ENCODE measurements at places on chromosomes 6 and 20.

DNA sequence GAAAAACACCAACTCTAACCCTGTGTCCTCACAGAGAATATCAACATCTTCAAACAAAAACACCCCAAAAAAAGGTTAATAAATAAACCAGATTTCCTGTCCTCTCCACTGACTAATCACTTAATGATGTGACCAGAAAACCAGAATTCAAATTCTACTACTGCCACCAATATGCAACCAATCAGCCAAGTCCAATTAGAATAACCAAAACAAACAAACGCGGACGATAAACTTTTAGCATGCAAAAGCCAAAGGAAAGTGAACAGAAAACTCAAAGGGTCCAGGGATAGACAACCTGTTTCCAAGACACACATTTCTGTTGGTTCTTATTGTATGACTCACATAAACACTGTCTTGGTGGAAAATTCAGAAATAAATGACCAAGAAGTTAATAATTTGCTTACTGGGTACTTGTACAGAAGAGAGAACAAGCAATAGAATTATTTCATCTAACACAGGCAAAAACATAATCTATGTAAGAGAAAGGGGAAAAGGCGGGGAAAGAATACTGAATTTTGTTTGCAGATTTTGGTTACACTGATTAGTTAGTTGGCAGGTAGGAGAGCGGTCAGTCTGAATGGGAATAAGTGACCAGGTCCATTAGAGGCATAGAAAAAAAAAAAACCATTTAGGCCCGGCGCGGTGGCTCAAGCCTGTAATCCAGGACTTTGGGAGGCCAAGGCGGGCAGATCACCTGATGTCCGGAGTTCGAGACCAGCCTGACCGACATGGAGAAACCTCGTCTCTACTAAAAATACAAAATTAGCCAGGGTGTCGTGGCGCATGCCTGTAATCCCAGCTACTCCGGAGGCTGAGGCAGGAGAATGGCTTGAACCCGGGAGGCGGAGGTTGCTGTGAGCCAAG lies 34.1 kb downstream of the HFE start:
- no peak for DNase-seq
- H3K4me1 ChIP-seq, result peaks cover 27% of the 10 kb centered on the region
- H3K4me3 ChIP-seq, result peak overlapping the region; percentile 41

DNA sequence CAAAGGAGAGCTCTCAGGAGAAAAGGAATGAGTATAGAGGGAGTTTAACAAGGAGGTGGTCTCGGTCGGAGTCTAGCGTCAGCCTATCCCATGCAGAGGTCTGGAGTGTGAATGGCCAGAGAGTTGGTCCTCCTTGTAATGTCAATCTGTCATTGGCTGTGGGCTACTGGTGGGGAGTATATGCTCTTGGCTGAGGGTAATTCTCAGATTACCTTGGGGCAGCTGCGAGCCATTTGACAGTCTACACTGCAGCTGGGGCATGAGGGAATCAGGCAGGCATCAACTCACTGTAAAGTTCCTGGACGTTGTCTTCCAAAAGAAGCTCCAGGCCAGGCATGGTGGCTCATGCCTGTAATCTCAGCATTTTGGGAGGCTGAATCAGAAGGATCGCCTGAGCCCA lies 48.1 kb downstream of the EBF4 start:
- H3K27ac ChIP-seq, result no peak overlapping the region
- H3K4me3 ChIP-seq, result no peak overlapping the region
- H3K4me1 ChIP-seq, result peaks cover 27% of the 10 kb centered on the region
- no peak for DNase-seq
- no peaks in the 10 kb centered on the region for H3K36me3 ChIP-seq

DNA sequence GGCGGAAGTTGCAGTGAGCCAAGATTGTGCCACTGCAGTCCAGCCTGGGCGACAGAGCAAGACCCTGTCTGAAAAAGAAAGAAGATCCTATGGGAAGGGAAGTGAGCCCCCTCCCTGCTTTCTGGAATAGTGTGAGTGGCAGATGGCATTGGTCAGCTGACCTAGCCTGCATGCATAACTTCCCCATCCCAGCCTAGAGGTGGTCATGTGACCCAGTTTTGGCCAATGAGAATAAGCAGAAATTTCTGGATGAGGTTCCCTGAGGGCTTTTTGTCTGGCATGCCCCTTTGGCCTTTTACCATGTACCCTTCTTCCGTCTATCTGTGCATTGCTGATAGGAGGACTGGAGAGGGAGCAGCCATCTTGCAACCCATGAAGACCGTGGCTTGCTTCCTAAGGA lies 269.3 kb downstream of the NRN1 start:
- no peaks in the 10 kb centered on the region for H3K36me3 ChIP-seq
- H3K27ac ChIP-seq, result no peak overlapping the region
- no peaks in the 10 kb centered on the region for H3K4me1 ChIP-seq

DNA sequence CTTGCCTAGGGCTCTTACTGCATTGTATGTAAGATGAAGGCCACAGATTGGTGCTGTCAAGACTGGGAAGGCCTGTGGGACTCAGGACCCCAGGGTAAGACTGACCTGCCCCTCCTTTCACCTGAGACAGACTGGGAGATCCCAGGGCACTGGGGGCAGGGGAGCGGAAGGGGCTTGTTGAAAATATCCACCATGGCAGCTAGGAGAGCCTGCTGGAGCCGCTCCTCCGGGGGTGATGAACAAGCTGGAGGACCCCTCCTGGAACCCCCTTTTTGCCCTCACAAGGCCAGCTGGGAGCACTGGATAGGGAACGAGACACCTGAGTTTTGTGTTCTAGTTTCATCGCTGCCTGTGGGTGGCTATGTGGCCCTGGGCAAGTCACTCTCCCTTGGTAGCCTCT lies 9.2 kb upstream of the SDCBP2 start:
- peaks cover 21% of the 10 kb centered on the region for H3K36me3 ChIP-seq
- no peaks in the 10 kb centered on the region for H3K27me3 ChIP-seq
- H3K27ac ChIP-seq, result no peak overlapping the region
- H3K4me1 ChIP-seq, result peaks cover 18% of the 10 kb centered on the region

- no peak for DNase-seq
- H3K4me1 ChIP-seq, result no peaks in the 10 kb centered on the region
- no peak overlapping the region for H3K27ac ChIP-seq
- H3K36me3 ChIP-seq, result no peaks in the 10 kb centered on the region
- H3K27me3 ChIP-seq, result peaks cover 11% of the 10 kb centered on the region
These were observed 219.0 kb upstream of the PRND start for GRCh38 chr20:4502756-4503155.

DNA sequence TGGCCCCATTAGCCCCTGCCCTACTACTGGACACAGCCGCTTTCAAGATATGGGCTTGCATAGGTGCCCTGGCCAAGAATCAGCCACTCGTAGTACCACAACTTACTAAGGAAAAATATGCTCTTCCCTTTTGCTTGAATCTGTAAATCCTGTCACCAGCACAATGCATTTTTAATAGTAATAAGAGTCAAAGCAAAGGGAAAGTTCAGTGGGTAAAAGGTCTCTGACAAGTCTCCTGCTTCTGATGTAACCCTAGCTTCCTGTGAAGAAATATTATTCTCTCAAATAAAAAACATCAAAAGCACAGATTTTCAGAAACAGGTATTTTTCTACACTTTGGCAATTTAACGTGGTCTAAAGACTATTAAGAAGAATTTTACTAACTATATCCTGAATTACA lies 373.8 kb downstream of the GJA1 start:
- no peaks in the 10 kb centered on the region for H3K4me1 ChIP-seq
- H3K36me3 ChIP-seq, result no peaks in the 10 kb centered on the region
- H3K4me3 ChIP-seq, result no peak overlapping the region
- no peak for DNase-seq

DNA sequence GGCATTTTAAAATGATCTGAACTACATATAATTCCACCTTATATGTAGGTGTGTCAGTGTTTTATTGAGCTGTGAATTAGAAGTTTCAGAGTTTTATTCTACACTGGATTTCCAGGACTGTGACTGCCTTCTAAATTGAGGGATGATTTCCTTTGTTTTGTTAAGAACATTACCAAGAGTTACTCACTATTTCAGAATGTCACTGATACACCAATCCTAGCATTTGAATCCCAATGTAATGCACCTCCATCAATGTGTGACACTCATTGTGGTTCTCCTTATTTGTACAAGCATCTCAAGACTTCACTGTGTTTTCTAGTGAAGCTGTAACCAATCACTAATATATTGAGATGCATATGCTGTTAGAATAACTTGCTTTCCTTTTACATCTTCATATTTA lies 86.8 kb downstream of the PLCB1 start:
- no peak overlapping the region for H3K4me3 ChIP-seq
- no peaks in the 10 kb centered on the region for H3K36me3 ChIP-seq
- no peak for DNase-seq
- no peaks in the 10 kb centered on the region for H3K27me3 ChIP-seq

- H3K4me1 ChIP-seq, result no peaks in the 10 kb centered on the region
- H3K4me3 ChIP-seq, result no peak overlapping the region
- no peak overlapping the region for H3K27ac ChIP-seq
- H3K27me3 ChIP-seq, result no peaks in the 10 kb centered on the region
- DNase-seq, result no peak
These were observed 154.4 kb downstream of the PLCB4 start for GRCh38 chr20:9223296-9223695.

DNA sequence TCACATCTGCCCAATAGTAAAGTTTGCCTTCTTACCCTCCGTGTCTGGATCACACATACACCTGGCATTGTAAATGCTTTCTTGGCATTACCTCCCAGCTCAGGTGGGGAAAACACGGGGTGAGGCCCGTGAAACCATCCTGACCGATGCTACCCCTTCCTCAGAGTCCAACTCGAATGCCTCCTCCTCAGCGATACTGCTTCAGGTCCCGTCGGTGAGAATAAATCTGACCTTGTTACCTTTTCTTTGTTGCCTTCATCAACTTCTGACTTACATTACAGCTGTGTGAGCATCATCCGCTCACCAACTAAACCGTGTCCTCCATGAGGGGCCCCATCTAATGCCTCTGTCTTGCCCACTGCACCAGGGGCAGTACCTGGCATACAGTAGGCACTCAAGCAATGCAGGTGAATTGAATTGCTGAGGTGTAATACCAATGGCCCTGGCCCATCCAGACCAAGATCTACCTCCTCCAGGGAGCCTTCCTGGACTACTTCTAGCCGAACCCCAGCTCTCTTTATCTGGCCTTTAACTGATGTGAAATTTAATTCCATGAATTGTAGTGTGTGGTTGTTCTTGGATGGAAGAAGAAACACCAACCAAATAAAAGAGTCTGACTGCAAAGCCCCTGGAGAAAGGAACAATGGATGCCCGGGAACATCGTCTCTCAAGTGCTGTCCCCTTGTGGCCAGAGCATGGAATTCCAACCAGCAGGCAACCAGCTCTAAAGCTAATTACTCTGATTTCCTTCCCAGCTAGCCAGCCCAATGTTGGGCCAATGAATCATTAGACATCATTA lies 141.5 kb downstream of the ANKRD60 start:
- no peaks in the 10 kb centered on the region for H3K4me1 ChIP-seq
- no peak overlapping the region for H3K27ac ChIP-seq
- H3K36me3 ChIP-seq, result no peaks in the 10 kb centered on the region

- peak overlapping the region; percentile 0 for H3K27ac ChIP-seq
- no peaks in the 10 kb centered on the region for H3K27me3 ChIP-seq
- no peaks in the 10 kb centered on the region for H3K36me3 ChIP-seq
- H3K4me1 ChIP-seq, result peaks cover 17% of the 10 kb centered on the region
- no peak overlapping the region for H3K4me3 ChIP-seq
These were observed 39.4 kb downstream of the MAP7 start for GRCh38 chr6:136510782-136511181.

DNA sequence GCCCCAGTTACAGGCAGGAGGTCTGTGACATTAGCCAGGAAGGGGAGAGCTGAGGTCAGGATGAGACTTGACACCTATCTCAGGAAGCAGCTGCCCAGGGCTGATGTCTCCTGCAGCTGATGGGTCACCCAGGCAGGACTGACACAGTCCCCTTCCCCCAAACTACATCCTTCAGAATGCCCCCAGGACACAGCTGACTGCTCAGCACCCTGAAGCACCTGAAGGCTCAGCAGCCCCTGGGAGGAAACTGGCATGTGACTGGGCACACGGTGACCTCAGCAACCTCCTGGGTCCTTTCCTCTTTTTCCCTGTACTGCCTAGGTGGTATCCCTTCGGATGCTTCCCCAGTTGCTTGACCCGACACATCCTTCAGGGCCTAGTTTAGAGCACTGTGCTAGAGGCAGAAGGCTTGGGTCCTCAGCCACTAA lies 1.9 kb downstream of the SDC4 start:
- H3K27ac ChIP-seq, result peak overlapping the region; percentile 50
- H3K27me3 ChIP-seq, result no peaks in the 10 kb centered on the region
- H3K4me3 ChIP-seq, result peak overlapping the region; percentile 87
- DNase-seq, result no peak

DNA sequence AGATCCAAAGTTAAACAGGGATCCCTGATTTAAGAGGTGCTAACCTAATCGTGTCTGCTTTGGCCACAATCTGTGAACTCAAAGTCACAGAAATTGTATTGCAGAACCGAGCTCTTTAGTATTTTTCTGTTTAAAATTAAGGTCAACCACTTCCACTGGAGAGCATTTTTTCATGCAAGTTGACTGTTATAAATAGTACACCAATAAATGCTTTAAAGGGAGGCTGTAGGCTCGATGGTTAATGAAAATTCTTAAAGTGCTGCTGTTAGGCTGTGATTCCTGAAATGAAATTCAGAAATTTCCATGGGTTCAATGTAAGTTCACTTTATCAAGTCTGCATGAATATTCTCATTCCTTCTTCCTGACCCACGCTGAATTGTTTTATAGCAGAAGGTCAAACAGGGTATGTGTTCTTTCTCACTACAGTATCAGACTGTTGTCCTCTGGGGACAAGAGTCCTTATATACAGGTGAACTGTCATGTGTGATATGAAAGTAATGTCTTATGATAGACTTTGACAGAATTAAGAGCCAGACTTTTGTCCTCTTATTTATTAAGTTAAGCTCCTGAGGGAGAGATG lies 92.5 kb upstream of the HDGFL1 start:
- no peaks in the 10 kb centered on the region for H3K36me3 ChIP-seq
- no peak overlapping the region for H3K4me3 ChIP-seq
- H3K4me1 ChIP-seq, result no peaks in the 10 kb centered on the region
- no peak for DNase-seq

DNA sequence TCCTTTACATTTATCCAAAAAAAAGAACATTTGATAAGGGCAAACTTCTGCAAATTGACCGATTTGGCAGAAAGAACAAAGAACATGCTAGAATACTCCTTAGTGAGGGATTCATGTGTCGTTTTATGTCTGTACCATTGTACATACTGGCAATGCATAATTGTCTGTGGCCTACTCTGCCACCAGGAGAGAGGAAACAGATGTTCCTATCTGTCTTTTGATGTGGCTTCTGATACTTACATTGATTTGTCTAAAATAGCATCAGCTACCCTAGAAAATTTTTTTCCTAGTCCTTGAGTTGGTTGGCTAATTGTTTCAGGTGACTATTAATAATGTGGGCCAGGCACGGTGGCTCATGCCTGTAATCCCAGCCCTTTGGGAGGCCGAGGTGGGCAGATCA lies 654.1 kb downstream of the KIF16B start:
- no peaks in the 10 kb centered on the region for H3K27me3 ChIP-seq
- H3K4me3 ChIP-seq, result no peak overlapping the region
- no peak overlapping the region for H3K27ac ChIP-seq

GRCh38 chr6:6080975-6081374 lies 74.2 kb upstream of the NRN1 start:
- peaks cover 8% of the 10 kb centered on the region for H3K27me3 ChIP-seq
- H3K27ac ChIP-seq, result no peak overlapping the region
- H3K4me3 ChIP-seq, result no peak overlapping the region
- H3K36me3 ChIP-seq, result no peaks in the 10 kb centered on the region

GRCh38 chr6:78231002-78231401 lies 578.2 kb downstream of the MEI4 start:
- H3K36me3 ChIP-seq, result no peaks in the 10 kb centered on the region
- no peak overlapping the region for H3K4me3 ChIP-seq
- H3K4me1 ChIP-seq, result no peaks in the 10 kb centered on the region
- no peak for DNase-seq
- H3K27me3 ChIP-seq, result no peaks in the 10 kb centered on the region
- no peak overlapping the region for H3K27ac ChIP-seq

- no peak overlapping the region for H3K4me3 ChIP-seq
- H3K27me3 ChIP-seq, result no peaks in the 10 kb centered on the region
- H3K4me1 ChIP-seq, result no peaks in the 10 kb centered on the region
- no peaks in the 10 kb centered on the region for H3K36me3 ChIP-seq
These were observed 126.9 kb downstream of the TRMT11 start for GRCh38 chr6:126113261-126113660.

Measured in activated T-helper 2 cell treated with anti-CD3 and anti-CD28 coated beads, Interferon-gamma antibody, Interleukin-2, Interleukin-4, amounts not matched to agents 10 μg/mL and 5 μg/mL and 100 μg/mL, durations not matched to agents 14 hours and 24 hours and 36 hours (primary cell).